ENCODE measurements at places on chromosomes 3 and 15. TPM values are rescaled to one million over a fixed set of nuclear protein-coding genes. Genes with fewer than 3 reads are reported as not detected.

GRCh38 chr15:61655881-61656280 is 404.4 kb downstream of the VPS13C start:
- no peak for DNase-seq

DNA sequence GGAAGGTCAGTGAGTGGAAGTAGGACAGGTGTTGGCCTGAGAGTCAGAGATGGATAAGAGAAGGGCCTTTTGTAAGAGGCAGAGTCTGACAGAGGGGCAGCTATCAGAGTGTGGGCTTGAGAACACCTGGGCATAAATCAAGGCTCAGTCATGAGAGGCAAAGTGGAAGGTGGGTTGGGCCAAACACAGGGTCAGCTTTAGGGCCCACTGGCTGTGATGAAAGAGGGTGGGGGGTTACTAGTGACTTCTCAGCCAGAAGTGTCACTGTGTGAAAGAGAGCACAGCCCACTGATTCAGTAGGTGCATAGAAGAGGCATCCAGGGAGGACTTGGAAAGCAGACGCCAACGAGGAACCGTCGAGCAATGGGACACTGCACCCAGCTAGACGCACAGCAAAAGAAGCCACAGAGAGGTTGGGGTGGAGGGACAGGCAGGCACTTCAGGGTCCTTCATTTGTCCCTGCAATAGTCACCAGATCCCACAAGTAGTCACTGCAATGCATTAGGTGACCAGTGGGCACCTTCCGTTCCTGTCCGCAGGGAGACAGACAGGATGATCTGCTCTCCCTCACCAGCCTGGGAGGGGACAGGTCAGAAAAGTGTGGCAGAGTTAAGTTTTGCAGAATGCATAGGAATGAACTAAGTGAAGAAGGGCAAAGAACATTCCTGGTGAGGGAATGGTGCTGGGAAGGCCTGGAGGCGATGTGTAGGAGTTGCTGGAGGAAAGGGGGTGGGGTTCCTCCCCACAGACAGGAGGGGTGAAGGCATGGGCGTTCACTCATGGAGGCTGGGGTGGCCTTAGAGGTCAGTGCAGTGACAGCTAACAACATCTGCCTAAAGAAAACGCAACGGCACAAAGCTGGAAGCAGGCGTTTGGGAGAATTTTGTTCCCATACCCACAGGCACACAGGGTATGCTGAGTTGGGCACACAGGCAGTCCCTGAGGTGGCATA is 36.3 kb downstream of the MESD start:
- no peak for DNase-seq

GRCh38 chr3:105775368-105775767 is 93.4 kb downstream of the CBLB start:
- no peak for DNase-seq

GRCh38 chr3:161894657-161895056 is 398.0 kb downstream of the OTOL1 start:
- DNase-seq = no peak

DNA sequence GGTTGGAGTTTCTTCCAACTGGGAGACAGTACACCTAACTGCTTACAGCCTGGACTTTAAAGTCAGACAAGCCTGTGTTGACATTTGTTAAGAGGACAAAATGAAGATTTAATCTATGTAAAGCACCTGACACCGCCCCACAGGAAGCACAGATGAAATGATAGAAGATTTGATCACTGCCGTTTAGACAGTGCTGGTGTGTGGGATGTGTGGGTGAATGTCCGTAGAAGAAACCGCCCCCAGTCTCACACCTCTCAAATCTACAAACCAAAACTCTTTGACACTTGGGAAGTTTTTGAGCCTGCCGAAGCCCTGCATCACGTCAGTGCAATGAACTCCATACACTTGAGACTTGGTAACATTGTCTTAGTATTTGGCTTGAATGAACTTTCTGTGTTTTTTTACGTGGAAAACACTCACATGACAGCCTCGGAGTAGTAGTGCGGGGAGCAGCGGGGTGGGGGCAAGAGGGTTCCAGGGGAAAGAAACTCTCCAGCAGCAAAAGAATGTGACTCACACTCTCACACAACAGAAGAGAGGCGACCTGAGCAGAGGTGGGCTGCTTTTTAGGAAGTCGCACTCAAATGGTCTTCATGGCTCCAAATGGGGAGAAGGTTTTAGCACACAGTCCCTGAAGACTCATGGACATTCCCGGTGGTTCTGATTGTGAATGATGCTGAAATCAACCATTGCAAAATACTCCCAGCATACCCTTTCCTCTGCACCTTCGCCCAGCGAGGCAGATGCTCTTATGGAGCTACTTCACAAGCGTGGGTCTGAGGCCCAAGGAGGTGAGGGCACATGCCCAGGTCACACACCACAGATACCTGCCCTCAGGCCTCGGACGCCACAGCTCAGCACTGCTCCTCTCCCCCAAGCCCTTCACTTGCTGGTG is 79.2 kb downstream of the SRGAP3 start:
- DNase-seq = peak; percentile 61

- no peak for DNase-seq
Observed at GRCh38 chr3:57538465-57538864, 5.7 kb downstream of the DNAH12 start.

DNA sequence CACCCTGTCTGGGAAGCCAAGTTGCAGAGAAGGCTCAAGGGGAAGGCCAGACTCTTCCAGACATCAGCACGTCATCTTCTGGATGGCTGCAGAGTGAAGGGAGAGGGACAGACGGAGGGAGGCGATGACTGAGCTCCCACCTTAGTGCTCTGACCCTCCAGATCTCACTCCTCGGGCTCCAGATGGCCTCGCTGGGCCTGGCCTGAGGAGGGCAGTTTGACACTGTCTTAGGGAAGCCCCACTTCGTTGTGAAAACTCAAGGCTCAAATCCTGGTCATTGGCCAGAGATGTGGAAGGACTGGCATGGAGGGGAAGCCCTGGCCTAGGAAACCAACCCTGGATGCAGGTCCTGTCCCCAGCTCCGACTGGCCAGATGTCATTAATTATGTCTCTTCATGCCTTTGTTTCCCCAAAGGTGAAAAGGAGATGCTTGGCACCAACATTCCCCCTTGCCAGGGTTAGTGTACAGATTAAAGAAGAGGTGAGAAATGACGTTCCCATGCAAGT is 70.4 kb downstream of the ADCY5 start:
- peak; percentile 25 for DNase-seq

DNA sequence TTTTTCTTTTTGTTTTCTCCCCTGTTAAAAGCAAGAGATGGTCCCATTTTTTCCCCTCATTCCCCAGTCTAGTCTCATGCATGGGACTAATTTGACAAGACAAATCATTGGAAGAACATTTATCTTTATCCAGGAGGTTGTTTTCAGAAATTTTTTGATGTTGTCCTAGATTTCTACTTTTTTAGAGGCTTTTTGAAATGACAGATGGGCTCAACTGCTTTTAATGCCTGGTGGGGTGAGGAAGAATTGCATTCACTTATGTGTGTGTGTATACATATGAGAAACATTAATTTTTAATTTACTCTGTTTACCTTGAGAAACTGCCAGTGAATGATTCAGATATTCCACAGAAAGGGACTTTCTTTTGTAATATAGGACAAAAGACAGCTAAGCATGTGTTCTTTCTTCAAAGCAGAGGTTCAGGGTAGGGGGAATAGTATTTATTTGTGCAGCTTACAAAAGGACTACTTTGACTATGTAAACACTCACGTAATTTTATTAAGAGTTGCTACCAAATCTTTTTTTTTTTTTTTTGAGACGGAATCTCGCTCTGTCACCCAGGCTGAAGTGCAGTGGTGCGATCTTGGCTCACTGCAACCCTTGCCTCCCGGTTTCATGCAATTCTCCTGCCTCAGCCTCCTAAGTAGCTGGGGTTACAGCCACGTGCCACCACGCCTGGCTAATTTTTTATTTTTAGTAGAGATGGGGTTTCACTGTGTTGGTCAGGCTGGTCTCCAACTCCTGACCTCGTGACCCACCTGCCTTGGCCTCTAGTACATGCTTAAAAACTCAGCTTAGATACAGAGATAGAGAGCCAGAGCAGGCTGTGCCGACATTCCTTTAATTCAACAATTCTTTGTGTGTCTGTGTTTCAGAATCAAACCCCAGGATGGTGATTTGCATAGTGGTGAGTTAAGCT is 130.1 kb upstream of the RARB start:
- DNase-seq = no peak

DNA sequence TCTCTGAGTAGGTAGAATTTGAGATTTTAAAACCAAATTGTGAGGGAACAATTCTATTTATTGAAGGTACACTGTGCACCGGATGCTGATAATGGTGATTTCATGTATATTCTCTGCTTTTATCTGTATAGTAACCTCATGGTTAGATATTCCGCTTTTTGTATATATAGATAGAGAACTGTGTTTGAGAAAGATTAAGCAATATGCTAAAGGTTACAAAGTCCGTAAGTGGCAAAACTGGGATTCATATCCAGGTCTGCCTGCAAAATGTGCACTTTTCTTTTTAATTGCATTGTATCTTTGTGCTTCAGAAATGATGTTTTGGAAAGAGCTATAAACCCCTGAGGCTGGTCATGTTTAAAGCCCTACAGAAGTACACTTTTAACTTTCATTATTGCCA is 635.4 kb upstream of the NECTIN3 start:
- DNase-seq = no peak

GRCh38 chr3:58266577-58266976 is 29.0 kb downstream of the ABHD6 start:
- DNase-seq = no peak

Gene ARMC8
- total RNA-seq = 48.3 TPM

Gene TUSC7
- not detected for total RNA-seq

Gene B3GNT5
- 50.3 TPM for total RNA-seq

Gene GNAT1
- not detected for total RNA-seq

Gene NDN
- 12.9 TPM for total RNA-seq

Gene SI
- 1,078 TPM for total RNA-seq

Measured in Peyer's patch (tissue), 4 donors.